GOT3 (cell line): ENCODE measurements at places on chromosomes 6 and 20.

DNA sequence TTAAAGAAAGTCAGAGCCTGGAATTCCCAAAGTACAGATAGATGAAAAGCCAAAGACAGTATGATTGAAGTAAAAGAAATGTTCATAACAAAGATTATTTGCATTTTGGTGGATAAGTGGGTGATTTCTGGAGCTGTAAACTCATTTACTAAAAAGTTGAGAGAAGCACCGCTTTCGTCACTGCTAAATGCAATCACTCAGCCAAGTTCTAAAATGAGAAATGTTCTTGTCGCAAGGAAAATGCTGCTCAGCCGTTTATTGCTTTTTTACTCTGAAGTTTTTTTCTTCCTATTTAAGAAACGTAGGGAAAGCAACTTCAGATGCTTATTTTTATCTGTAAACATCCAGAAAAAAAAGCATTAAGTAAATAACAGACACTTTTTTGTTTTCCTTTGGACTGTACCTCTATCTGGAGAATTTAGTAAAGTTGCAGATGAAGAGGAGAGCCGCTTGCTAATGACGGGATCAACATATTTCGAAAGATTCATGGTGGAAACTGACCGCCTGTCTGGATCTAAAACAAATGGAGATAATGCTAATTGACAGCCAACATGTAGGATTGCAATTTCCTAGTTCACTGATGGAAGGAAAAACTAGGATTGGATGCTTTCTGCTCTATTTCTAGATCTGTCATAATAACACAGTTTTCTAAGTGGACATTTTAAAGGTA is 93.8 kb upstream of the BCLAF1 start:
- no peak for DNase-seq

- DNase-seq = no peak
Observed at GRCh38 chr20:3146732-3147341, 12.8 kb downstream of the FASTKD5 start.

DNA sequence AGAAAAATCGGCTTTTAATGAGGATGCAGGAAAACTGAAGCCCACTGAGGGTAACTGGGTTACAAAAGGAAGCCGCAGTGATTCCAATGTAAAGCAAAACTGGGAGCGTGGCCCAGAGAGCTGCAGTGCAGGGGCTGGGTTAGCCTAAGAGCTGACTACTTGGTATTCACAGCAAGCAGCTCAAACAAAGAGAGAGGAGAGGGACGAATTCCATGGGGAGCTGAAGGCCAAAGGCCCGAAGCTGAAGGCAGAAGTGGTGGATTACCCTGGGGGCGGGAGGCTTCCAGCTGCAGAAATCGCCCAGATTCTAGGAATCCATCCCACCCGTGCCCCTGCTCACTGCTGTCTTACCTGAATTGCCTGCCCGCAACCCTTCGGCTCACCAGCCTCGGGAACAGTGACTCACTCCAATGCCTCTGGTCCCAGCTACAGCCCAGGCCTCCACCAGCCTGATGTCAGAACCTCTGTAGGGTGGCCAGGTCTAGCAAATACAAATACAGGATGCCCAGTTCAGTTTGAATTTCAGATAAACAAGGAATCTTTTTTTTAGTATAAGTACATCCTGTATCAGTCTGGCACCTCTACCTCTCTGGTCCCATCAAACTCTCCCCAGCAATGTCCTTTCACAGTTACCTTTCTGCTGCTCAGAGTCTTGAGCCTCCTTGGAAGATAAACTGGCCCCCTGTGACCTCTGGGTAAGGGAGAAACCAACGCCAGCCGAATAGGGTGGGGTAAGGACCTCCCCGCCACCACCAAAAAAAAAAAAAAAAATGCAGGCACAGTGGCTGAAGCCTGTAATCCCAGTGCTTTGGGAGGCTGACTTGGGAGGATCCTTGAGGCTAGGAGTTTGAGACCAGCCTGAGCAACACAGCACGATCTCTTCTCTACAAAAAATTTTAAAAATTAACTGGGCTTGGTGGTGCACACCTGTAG is 14.6 kb upstream of the ZMYND8 start:
- DNase-seq = no peak

DNA sequence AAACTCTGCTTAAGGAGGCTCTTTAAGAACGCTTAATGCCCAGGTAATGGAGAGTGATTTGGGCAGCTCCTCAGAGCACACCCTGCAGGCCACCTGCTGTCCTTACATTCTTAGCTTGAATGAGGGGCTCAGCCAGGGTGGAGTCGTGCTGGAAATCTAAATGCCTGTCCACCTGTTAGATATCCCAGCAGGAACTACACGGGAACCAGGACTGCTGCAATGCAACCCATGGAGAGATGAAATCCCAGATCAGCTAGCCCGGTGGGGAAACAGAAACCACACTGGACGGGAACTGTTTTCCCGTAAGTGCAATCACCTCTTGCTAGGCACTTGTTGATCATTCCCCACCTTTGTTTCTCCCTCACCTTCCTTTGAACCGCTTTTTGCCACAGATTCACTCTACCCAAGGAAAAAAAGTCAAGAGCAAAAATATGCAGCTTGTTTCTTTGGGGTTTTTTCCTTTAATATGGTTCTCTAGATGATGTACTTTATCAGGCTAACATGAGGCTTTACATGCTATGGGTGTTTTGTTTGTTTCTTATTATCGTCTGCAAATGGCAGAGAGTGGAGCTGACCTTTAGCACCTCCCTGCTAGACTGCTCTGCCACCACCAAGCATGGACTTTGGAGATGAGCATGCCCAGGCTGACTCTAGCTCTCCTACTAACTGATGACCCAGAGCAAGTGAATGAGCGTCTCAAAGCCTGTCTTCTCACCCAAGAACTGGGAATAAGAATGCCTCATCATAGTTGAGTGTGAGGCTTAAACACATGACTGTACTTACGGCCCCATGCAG is 125.9 kb upstream of the TNFAIP3 start:
- DNase-seq = no peak

- DNase-seq = no peak
Observed at GRCh38 chr20:38219006-38219950, 41.3 kb downstream of the KIAA1755 start.

DNA sequence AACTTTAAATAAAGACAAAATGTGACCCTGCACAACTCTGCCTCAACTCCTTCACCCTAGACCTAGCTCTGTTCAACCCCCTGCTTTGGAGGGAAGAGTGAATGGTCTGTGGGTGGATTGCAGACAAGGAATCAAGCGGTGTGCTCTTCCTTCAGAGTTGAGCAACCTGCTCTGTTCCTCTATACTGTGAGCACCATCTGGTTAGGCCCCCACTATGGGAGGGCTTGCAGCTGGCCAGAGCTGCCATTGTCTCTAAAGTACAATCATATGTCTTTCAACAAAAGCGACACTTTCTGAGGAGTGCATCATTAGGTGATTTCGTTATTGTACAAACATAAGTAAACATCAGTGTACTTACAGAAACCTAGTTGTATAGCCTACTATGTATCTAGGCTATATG is 406.1 kb upstream of the MARCKS start:
- DNase-seq = no peak

DNA sequence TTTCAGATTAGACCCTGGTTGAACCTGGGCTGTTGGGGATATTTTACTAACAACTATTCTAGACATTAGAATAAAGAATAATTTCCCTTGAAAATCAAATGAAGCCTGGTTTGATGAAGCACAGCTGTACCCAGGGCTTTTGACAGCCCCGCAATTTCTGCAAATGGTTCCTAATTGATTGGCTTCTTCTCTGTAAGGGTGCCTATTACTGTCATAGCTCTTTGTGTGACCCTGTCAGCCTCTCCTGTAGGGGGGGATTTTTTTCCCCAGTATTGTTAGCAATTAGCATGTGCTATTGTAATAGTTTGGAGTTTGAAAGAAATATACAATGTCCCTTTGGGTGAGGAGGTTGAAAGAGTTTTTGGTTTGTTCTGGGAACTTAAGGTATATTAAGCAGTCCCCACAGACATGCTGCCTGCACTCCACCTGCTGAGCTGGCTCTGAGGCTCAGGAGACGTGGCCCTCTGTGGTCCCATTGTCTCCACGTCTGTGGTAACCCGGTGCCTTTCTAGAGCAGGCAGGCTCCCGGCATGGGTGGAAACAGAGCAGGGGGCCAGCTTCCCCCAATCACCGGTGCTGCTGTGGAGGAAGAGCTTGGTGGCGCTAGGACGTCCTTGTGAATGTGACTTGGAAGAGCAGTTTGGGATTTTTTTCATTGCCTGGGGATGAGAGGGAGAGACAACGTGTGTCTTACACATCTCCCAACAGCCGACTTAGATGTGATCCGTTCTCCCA is 47.3 kb upstream of the CLDN20 start:
- no peak for DNase-seq

GRCh38 chr6:18536591-18537055 is 149.5 kb downstream of the RNF144B start:
- DNase-seq = no peak

DNA sequence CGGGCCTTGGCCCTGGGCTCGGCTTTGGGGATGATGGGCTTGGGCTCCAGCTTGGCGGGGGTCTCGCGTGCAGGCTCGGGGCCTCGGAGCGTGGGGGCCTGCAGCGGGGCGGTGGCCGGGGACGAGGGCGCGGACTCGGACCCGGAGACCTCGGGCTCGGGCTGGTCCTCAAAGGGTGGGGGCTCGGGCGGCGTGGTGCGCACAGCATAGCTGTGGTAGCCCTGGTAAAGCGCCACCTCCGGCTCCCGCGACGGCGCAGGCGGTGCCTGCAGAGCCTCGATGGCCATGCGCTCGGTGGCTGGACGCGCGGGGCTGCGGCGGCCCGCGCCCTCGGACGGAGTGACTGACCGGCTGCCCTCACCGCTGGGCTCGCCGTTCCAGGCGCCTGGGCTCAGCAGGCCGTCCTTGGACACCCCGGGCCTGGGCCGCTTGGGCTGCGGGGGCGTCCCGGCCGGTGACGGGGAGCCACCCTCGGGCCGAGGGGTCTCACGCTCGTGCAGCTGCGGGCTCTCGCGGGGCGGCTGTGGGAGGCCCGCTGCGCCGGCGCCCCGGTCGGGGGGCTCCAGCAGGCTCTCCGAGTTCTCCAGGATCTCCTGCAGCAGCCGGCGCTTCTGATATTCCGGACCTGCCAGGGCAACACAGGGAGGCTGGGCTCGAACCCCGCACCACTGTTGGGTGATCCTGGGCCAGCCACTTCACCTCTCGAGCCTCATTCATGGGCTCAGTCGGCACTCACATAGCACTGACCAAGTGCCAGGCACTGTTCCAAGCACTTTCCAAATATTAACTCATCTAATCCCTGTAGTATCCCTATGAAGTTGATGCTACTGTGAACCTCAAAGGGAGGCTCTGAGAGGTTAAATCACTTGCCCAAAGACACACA is 71.0 kb downstream of the JPH2 start:
- no peak for DNase-seq

GRCh38 chr6:117265410-117266256 is at the start of gene VGLL2:
Gene VGLL2 (plus strand): TSS chr6:117265558. CDS start chr6:117265764, 206 bp downstream.
- no peak for DNase-seq

DNA sequence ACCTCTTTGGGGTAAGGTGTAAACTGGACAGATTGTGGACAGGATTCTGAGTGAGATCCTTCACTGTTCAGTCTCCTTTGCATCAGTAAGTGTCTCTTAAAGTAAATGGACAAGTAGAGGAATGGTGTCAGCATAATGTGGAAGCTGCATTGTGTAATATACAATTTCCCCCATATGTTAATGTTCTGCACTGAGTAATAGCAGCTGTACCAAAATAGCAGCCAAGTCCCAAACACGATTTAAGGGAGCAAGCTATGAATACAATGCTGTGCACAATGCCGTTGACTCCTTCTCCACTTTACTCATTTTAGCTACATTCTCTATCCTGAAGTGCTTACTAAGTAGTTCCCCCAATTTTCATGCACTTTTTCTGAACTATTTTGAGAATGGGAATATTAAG is 21.1 kb upstream of the TRIM26 start:
- DNase-seq = no peak

- DNase-seq = no peak
Observed at GRCh38 chr6:42135722-42136121, 6.7 kb downstream of the C6orf132 start.

DNA sequence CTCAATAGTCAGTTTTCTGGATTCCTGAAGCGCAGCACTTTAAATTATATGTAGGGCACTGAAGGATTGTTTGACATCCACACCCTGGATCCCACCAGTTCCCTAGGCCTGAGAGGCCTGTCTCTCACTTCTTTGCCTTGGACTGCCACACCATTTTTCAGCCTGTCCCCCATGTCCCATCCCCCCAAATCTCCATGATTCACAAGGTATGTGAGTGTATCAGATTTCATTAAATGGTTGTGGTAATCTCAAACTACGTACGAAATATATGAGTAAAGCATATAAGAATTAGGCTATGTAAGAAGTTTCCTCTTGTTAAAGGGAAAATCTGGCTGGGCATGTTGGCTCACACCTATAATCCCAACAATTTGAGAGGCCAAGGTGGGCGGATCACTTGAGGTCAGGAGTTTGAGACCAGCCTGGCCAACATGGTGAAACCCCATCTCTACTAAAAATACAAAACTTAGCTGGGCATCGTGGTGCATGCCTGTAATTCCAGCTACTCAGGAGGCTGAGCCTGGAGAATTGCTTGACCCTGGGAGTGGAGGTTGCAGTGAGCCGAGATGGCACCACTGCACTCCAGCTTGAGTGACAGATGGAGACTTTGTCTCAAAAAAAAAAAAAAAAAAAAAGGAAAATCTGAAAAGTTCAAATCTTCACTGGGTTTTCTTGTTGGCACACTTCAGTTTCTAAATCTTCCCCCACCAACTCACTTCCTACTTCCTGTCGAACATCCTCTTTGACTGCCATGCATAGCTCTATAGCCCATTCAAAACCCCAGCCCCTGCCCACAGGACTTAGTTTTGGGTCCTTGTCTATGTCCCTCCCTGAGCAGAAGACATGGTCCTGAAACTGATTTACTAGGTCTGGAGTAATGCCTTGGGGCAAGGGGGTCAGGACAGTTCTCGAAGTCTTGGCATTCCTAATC is 97.3 kb upstream of the SHLD1 start:
- DNase-seq = no peak

DNA sequence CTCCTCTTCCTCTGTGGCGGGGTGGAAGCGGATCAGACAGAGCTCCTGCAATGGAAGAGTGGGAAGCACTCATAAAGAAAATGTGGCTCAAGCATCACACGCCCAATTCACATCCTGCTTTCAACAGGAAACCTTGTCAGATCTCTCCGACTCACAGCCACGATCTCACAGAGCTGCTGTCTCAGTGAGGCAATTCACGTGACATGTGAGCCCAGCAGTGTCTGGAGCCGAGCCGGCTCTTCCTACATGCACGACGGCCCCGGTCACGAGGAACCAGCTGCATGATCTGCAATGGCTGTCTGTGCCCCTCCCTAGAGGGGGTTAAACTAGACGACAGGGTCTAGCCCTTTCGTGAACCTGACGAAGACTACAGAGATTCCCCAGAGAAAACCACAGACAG is 29.5 kb upstream of the TCFL5 start:
- no peak for DNase-seq
